Testis (tissue), 5 donors: ENCODE measurements at places on chromosomes 6 and 20. TPM values are rescaled to one million over a fixed set of nuclear protein-coding genes. Genes with fewer than 3 reads are reported as not detected.

KIF13A gene
- 28.7 TPM for total RNA-seq

GRCh38 chr6:158938811-158939254, 61.2 kb downstream of the RSPH3 start:
- DNase-seq = no peak

TFAP2A gene
- total RNA-seq = 2.7 TPM

DNA sequence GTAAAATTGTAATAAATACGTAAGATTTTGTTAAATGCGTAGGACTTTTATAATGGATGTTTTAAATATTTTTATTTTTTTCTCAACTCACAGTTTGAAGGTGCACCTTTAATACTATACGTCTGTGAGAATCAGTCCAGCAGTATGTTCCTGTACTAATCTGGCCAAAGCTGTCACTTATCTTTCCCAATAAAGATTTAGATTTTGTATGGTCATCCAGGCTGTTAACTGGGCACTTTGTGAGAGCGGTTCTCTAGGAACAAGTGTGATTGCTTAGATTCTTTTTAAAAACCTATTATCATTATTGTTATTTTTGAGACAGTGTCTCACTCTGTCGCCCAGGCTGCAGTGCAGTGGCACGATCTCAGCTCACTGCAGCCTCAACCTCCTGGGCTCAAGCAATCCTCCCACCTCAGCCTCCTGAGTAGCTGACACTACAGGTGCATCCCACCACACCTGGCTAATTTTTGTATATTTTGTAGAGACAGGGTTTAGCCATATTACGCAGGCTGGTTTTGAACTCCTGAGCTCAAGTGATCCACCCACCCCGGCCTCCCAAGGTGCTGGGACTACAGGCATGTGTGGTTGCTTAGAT, 1.7 kb downstream of the DCBLD1 start:
- no peak for DNase-seq

GRCh38 chr20:46683939-46684750, 5.1 kb downstream of the TP53RK start:
- peak; percentile 78 for DNase-seq

CCN6 gene
- total RNA-seq = 3.5 TPM

GRCh38 chr6:105432797-105433196, 29.9 kb upstream of the PREP start:
- no peak for DNase-seq

B3GALT4 gene
- 18.3 TPM for total RNA-seq

- DNase-seq = no peak
These were observed 70.6 kb downstream of the IGF2R start for GRCh38 chr6:160039441-160039840.

GRCh38 chr20:22954661-22955060, 80.5 kb upstream of the SSTR4 start:
- DNase-seq = no peak

DNA sequence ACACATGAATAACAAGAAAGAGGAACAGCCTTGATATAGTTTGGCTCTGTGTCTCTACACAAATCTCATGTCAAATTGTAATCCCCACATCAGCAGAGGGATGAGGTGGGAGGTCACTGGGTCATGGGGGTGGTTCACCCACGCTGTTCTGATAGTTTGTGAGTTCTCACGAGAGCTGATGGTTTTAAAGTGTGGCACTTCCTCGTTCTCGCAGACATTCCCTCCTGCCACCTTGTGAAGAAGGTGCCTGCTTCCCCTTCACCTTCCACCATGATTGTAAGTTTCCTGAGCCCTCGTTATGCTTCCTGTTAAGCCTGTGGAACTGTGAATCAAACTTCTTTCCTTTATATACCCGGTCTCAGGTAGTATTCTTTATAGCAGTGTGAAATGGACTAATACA, 13.1 kb downstream of the SRPK1 start:
- DNase-seq = no peak

CDH4 gene
- total RNA-seq = 1.9 TPM

- no peak for DNase-seq
These were observed at the start of gene SLC32A1 for GRCh38 chr20:38723848-38724625. Gene SLC32A1, plus strand, starts transcription at chr20:38724486. Its CDS starts 239 bp downstream, at chr20:38724725.

DNA sequence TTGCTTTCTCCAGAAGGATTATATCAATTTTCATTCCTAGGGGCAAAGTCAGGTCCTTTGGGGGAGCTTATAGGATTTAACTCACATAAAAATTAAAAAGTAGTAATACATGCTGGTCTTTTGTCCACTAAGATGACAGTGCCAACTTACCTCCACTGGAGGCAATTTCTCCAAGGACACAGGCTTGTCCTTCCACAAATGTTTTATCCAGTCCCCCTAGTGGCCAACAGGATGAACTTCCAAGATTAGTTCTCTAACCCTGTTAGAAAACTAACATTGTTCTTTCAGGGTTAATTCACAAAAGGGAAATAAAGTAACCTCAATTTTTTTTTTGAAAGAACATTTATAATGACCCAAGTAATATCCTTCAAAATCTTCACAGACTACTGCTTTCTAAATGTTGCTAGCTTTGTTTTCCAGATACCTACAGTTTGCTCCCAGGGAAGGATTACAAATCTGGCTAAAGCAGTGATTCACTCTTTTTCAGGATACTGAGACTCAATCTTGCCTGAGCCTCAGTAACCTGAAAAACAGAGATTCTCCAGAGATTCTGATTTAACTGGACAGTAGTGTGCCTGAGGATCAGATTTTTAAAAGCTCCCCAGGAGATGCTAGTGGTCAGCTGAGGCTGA, 31.7 kb upstream of the UBR2 start:
- DNase-seq = peak; percentile 51

DNA sequence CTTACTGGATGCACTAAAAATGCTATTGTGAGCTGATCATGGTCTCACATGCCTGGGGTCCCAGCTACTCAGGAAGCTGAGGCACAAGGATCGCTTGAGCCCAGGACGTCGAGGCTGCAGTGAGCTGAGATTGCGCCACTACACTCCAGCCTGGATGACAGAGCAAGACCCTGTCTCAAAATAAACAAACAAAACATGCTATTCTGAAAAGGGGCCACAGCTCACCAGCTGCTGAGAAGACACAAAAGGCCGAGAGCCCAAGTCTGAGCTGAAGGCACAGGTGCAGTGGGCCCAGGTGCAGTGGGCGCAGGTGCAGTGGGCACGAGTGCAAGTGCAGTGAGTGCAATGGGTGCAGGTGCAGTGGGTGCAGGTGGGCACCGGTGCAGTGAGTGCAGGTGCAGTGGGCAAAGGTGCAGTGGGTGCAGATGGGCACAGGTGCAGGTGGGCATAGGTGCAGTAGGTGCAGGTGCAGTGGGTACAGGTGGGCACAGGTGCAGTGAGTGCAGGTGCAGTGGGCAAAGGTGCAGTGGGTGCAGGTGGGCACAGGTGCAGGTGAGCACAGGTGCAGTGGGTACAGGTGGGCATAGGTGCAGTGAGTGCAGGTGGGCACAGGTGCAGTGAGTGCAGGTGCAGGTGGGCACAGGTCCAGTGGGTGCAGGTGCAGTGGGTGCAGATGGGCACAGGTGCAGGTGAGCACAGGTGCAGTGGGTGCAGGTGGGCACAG, 16.0 kb downstream of the ZBTB46 start:
- DNase-seq = no peak

DNA sequence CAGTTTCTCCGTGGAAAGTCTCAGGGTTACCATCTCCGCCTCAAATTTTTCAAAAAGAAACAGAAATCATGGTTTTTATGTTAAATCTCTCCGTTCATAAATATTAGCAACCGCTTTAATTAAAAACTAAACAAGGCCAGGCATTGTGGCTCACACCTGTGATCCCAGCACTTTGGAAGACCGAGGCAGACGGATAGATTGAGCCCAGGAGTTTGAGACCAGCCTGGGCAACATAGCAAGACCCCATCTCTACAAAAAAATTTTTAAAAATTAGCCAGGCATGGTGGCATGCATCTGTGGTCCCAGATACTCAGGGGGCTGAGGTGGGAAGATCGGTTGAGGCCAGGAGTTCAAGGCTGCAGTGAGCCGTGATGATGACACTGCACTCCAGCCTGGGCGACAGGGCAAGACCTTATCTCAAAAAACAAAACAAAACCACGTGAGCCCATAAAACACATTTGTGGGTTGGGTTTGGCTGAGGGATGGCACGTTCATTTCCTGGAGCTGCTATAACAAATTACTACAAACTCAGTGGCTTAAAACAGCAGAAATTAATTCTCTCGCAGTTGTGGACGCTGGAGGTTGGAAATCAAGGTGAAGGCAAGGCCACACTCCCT, 223.2 kb downstream of the ZNF217 start:
- DNase-seq = no peak

- no peak for DNase-seq
These were observed 25.9 kb downstream of the EDEM2 start for GRCh38 chr20:35121186-35121585.

DNA sequence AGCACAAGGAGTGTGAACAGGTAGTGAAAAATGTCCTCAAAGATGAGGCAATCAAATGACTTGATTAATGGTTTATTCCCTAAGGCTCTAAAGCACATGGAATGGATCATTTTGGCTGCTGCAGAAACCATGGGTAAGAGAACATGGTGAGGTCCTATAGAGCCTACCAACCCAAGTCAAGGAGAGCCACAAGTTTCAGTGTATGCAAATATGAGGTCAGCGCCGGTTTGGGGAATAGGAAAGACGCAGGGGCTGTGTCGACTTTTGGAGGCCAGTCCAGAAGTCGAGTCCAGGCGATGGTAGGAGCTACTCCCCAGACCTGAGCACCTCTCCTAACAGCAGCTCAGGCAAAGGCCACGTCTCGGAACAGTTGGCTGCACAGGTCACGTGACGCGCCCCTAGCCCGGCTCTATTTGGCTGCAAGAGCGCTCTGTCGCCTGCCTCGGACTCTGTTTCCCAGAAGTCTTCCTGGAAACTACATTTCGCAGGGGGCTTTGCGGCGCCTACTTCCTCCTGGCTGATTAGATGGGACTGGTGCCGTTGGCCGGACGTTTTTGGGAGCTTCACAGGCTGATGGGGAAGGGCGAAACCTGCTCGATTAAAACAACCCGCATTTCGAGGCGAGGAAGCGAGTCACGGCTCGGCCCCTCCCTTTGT, 74.4 kb upstream of the CHD6 start:
- peak; percentile 91 for DNase-seq

DNA sequence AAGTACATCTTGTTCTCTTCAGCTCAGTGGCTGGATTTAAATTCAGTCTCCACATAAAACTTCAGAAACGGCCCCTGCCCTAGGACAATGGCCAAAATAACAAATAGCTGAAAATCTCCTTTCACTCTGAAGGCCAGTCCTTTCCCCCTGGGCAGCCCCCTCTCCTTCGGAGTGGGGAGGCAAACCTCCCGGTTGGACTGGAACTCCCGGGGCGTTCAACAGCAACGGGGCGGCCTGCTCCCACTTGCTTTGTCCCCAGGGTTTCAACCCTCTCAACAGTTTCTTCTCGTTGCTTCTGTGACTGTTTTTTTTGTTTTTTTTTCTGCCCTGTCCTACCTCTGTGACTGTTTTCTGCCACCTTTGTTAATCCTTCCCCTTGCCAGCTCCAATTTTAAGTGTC, 102.6 kb upstream of the DUSP22 start:
- DNase-seq = peak; percentile 14

DNA sequence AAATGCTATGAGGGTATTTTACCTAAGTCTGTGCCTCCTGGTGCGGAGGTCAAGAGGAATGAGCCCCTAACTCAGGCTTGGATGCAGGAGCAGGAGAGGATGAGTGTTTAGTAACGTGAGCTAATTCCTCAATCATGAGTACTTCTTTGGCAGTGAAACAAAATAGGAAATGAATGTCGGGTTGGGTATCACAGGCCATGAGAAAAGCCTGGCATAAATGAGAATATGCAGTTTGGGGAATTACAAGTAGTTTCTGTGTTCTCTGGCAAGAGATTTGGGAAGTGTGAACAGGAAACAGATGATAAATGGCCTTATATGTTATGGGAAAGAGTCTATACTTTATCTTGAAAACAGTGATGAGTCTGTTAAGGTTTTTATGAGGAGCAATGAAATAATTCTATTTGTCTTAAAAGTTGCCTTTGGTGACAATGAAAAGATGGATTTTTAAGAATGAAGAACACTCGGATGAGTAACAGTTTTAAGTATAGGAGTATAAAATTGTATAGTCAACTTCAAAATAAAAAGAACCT, 59.0 kb upstream of the RNF146 start:
- no peak for DNase-seq

- no peak for DNase-seq
These were observed 562 bp downstream of the GGT7 start for GRCh38 chr20:34871966-34872621.

GRCh38 chr6:91387290-91388059, 800.6 kb upstream of the MAP3K7 start:
- DNase-seq = no peak

DNA sequence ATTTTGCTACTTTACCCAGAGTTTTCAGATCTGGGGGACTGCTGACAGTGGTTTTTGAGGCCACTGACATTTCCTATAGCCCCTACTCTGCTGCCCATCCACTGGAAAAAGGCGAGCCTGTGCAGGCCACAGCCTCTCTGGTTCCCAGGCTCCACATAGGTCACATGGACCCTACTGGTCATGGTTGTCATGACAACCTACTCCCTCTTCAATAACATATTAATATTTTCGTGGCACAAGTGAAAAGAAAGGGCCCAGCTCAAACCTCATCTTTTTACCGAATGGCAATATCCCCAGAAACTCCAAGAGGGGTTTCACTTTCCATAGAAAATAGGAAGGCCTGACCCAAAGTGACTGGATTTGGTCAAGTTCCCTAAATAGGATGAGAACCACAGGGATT, 11.0 kb upstream of the FOXO3 start:
- no peak for DNase-seq

GRCh38 chr20:58140787-58141425, 87.5 kb downstream of the ANKRD60 start:
- no peak for DNase-seq

DNA sequence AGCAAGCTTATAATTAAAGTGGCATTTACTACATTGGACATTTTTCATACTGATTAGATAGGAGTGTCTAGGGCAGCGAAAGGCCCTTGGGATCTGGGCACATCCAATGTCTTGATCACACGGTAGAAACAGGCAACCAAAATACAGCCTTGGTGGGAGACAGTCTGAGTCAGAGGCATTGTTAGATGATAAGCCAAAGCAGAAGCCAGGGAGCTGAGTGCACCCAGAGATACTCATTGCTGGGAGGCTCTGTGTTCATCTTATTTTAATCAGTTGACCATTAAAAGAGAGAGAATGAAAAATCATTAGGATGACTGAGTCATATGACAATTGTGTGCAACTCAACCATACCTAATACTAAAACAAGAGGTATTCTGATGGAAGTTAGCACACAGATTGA, 109.5 kb downstream of the LCA5 start:
- no peak for DNase-seq

GRCh38 chr6:75855052-75855451, 106.0 kb downstream of the MYO6 start:
- peak; percentile 85 for DNase-seq
